ENCODE measurements at places on chromosomes 11 and 22. TPM values are rescaled to one million over a fixed set of nuclear protein-coding genes. Genes with fewer than 3 reads are reported as not detected.

DNA sequence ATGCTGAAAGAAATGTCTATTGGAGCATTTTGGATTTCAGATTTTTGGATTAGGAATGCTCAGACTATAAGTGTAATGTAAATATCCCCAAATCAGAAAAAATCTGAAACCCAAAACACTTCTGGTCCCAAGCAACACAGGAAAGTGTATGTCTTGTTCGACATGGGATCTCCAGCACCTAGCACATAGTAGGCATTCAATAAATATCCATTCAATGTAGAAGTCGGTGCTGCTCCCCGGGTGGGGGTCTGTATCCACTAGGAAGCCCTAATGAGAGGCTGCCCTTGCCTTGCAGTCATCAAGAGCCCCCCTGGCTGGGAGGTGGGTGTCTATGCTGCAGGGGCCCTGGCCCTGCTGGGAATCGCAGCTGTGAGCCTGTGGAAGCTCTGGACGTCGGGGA, 11.4 kb downstream of the SYT12 start:
- no peak for DNase-seq

DNA sequence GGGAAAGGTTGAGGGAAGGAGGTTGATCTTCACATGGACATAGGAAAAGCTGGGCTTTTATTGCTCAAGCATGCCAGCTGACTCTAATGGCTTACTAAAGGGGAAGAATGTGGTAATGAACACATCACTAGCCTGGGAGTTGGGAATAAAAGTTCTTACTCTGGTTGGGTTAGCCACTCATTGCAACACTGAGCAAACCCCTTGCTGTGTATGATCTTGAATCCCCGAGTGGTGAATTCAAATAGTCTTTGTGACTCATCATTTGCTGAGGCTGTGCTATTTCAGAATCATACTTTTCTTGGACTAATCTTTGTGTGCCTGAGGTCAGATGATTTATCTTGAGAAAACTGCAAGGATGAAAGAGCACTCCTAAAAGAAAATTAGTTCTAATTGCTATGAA, 304.1 kb upstream of the ANO5 start:
- DNase-seq = no peak

- DNase-seq = no peak
Observed at GRCh38 chr11:34616830-34617504, 3.9 kb upstream of the EHF start.

GRCh38 chr11:70746351-70746750, 348.0 kb downstream of the CTTN start:
- DNase-seq = no peak

DNA sequence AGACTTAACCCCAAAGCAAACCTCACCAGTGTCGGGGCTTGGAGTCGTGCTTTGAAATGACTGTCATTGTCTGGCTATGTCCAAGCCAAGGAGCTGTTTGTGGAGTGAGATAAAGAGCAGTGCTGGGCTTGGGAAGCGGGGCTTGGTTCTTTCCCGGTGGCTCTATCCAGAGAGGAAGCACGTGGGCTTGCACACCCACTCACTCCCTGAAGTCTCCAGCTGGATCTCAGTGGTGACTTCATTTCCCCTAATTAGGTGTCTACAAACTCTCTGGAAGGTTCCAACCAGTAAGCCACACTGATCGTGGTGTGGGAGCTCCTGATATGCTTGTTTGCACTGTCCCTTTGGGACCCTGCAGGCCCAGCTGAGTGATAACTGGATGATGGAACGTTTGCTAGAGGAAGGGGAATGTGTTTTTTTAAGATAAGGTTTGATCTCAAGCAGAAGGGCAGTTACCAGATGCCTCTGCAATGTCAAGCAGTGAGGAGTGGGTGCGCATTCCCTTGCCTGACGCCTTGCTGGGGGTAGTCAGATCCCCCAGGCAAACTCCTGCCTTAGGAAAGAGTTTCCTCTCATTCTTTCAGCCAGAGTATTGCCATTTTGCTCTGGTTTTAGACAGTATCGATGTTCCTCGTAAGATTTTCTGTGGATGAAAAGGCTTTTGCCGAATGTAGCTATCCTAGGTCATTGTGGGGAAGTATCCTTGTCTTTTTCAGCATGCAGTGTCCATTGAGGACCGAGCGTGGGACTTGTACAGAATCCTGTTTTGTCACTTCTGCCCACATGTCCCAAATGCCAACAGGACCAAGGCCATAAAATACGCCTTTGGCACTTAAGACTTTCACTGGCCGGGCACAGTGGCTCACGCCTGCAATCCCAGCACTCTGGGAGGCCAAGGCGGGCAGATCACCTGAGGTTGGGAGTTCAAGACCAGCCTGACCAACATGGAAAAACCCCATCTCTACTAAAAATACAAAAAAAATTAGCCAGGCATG, 90.9 kb downstream of the MICAL2 start:
- DNase-seq = no peak

The SART1 gene
- 86.1 TPM for total RNA-seq

GRCh38 chr11:101127197-101127698, 2.4 kb downstream of the PGR start:
- no peak for DNase-seq

- no peak for DNase-seq
Observed at GRCh38 chr22:37801946-37802309, 5.8 kb upstream of the GCAT start.

The KDM2A gene
- total RNA-seq = 59.9 TPM

GRCh38 chr11:3160252-3161031, 4.7 kb downstream of the OSBPL5 start:
- DNase-seq = peak; percentile 92

- DNase-seq = no peak
Observed at GRCh38 chr11:115198321-115198741, 305.9 kb downstream of the CADM1 start.

The RIMBP3B gene
- not detected for total RNA-seq

The PRDM11 gene
- 3.7 TPM for total RNA-seq

DNA sequence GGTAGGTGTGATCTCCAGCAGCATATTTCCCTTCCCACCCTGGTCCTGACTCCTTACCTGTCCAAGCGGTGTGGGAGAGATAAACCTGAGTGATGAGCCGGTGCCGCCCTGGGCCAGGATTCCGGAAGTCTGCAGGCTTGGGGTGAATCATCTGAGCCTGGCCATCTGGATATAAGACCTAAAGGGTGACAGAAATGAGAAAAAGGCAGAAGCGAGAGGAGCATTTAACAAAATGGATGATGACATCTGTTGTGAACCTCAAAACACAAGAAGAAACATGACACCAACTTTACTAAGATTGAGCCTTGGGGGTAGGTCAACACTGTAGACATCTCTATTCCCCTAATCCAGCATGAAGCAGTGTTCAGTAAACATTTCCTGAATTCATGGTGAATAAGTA, 62.8 kb downstream of the AAMDC start:
- DNase-seq = no peak

Data from HT-29 (cell line).